ENCODE measurements at places on chromosomes 2 and 18. TPM values are rescaled to one million over a fixed set of nuclear protein-coding genes. Genes with fewer than 3 reads are reported as not detected.

TOGARAM2 gene
- not detected for total RNA-seq

CNDP1 gene
- not detected for total RNA-seq

CCL20 gene
- 14.0 TPM for total RNA-seq

TRIM43 gene
- total RNA-seq, result not detected

BMP10 gene
- total RNA-seq, result not detected

NYAP2 gene
- under 0.01 TPM for total RNA-seq

COX7A2L gene
- 191 TPM for total RNA-seq

C2orf80 gene
- total RNA-seq, result not detected

CD8B2 gene
- not detected for total RNA-seq
